ENCODE measurements at places on chromosomes 2 and 18.

- DNase-seq, result no peak
Observed at GRCh38 chr18:68429841-68430240, 285.1 kb downstream of the TMX3 start.

- no peak for DNase-seq
Observed at GRCh38 chr2:167942366-167943081, 304.9 kb downstream of the STK39 start.

DNA sequence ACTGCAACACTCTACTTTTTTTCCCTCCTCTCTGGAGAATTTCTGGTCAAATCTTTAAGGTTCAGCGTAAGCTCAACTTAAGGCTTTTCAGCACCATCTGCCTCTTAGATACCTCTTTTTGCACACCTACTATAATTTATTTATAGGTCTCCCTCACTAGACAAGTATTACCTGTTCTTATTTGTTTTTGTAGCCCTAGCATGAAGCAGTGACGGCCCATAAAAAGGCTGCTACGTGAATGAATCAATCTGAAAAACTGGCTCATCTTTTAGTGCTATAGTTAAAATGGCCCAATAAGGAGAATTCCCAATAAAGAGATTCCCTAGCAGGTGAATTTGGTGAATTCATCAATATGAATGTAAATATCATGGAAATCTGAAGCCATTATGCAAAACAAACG is 6.5 kb downstream of the RNF149 start:
- DNase-seq, result no peak

DNA sequence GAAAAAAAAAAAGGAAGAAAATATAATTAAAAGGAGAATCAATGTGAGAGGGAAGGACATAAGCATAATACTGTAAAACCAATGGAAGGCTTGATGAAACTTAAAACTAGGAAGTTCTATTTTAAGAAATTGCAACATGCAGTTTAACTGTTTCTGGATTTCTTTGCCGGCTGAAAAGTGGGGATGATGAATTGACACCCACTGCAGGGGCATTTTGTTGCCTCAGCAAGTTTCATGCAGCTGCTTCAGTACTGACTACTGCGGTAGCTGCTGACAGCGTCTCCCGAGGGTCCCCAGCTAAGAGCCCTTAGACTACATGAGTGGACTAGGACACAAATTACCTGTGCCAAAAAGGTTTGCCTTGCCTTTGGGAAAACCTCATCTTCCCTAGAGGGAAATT is 69.2 kb downstream of the B3GNT2 start:
- no peak for DNase-seq

DNA sequence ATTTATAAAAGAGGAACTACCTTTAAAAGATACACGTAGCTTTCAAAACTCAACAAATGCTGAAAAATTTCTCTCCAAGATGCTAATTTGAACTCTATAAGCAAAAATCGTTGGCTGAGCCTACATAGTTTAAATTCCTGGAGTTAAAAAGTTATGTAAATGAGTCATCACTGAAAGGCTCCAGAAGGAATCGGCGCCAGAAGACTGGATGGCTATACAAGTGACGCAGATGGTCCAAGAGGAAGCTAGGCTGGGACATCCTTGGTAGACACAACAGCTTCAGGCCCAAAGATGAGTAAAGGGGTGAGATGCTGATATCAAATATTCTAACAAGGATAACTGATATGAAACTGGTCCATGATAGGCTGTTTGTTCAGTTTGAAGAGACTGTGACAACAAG is 22.8 kb upstream of the DNAH6 start:
- DNase-seq, result no peak

DNA sequence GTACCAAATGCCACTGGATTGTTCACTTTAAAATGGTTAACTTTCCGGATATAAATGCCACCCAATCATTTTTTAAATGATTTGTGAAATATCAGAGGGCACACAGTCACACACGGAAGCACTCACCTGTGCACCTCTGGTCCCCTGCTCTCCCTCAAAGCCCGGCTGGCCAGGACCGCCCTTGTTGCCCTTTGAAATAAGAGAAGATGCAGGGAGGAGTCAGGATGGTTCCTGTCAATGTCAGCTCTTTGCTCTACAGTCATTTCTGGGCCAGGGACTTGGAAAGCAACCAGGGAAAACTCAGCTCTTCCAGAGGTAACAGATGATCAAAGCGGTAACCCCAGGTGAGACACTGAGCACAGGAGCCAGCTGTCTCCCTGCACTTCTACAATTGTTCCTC is 60.7 kb downstream of the COL6A3 start:
- no peak for DNase-seq

DNA sequence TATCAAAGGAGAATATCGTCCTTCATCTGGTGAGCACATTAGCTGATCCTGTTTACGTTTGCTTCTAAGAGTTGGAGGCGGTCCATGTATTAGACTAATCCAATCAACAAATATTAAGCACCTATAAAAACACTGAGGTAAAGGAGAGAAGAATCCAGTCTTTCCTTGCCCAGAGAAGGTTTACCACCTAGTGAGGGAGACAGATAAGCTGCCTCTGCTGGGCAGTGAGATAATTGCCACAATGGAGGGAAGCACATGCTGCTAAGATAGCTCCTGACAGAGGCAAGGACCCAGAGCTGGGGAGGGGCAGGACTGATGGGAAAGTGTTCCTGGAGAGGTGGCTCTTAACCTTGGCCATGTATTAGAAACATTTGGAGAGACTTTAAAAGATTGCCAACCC is 36.7 kb upstream of the ST8SIA5 start:
- DNase-seq, result no peak

DNA sequence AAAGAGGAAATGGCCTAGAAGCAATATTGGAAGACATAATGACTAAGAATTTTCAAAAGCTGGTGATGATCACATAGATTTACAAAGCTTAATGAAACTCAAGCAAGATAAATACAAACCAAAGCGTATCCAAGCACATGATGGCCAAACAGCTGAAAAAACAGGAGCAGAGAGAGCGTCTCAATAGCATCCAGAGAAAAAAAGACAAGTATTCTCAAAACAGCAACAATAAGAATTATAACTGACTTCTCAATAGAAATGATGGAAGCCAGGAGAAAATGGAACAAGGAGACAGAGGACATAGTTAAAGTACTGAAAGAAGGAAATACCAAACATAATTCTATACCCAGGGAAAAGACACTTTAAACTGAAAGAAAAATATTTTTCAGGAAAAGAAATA is 437.2 kb upstream of the TNP1 start:
- DNase-seq, result no peak

DNA sequence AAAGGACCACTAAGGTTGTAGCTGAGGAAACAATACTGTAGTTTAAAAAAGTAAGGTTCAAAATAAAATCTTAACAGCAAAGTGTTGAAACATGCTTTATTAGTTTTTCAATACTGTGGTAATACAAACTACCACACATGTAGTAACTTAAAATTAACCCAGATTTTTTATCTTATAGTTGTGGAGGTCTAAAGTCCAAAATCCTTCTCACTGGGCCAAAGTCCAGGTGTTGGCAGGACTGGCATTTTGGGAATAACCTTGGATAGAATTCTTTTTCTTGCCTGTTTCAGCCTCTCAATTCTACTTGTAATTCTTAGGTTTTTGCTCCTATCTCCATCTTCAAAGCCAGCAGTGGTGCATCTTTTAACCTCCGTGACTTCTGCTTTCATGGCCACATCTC is 942.0 kb downstream of the TSN start:
- no peak for DNase-seq

GRCh38 chr2:186610785-186611184 is 20.9 kb downstream of the ITGAV start:
- no peak for DNase-seq

- DNase-seq, result no peak
Observed at GRCh38 chr18:46748466-46748865, 8.4 kb downstream of the ST8SIA5 start.

DNA sequence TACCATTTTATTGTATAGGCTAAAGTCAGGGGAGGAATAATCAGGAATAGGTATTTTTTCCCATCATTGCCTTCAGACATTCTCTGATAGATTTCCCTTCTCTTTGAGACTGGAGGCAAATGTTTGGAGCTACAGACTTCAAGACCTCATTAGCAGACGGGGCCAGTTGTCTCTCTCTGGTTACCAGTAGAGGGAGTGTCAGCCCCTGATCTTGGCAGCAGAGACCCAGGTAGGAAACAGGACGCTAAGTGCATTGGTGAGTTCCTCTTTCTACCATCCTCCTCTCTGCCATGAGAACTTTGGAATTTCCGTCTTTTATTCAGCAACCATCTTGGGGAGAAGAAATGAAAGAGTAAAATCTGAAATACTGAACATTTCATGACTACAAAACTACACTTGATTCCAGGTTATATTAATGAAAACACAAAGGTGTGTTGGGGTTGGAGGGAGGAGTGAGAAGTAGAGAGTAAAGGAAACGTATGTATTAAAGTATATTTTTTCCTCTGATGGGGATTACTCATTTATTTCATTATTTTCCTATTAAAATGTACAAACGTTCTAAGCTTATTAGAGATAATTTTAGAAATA is 186.2 kb upstream of the GCFC2 start:
- peak; percentile 33 for DNase-seq

DNA sequence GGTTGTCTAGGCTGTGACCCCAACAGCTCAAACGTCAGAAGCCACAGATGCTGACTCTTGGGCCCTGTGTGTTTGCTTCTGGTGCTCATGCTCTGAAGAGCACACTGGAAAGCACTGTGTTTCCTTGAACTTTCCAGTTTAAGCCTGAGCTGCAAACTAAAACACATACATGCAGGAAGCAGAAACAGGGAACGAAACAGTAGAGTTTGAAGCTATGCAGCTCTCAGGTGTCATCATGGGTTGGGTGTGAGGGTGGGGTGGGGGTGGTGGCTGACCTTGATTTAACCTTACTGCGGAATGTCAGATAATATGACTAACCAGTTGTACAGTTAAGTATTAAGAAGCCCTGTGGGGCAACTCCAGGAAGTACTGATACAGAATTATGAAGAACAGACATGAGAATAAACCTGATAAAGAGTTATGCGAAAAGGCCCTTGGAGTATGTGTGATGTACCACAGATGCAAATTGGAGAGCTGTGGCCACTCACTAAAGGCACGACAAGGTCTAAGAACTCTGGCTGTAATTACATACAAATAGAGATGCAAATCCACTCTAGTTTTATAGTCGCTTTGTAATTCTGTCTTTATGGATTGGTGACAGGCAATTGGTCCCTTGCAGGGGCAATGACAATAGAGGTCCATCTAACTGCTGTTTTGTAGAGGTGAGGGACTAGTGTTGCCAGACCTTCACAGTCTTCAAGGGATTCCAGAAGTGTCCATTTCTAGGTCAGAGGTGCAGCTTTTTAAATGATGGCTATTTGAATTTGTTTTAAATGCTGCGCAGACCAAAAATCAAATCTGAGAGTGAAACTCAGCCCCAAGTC is 273.1 kb downstream of the NAPG start:
- no peak for DNase-seq

GRCh38 chr2:223060201-223060825 is 8.3 kb downstream of the KCNE4 start:
- no peak for DNase-seq

DNA sequence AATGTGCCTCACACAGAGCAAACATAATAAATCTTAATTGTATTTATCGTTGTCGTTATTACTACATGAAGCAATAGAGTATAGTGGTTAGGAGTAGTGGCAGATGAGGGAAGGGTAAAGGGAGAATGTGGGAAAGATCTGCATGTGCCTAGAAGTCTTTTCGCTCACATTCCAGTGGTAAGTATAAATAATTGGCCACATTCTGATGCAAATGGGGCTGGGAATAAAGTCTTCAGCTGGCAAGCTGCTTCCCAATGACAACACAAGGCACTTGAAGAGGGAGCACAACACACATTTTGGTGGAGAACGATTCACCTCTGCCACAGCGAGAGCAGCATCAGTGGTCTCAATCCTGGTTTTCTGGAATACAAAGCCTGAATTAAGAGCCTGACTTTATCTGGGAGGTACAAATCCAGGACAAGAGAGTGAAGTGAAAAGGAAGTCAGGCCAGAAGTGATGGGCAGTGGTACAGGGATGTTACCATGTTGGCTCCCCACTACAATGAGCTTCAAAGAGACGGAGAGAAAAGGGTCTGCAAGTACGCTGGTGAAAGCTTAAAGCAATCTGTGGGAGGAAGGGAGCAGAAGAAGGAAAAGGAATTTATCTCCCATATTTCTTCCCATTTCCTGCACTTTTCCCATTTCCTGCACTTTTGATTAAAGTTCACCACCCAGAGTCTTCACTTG is 112.3 kb downstream of the ARHGAP15 start:
- DNase-seq, result no peak

DNA sequence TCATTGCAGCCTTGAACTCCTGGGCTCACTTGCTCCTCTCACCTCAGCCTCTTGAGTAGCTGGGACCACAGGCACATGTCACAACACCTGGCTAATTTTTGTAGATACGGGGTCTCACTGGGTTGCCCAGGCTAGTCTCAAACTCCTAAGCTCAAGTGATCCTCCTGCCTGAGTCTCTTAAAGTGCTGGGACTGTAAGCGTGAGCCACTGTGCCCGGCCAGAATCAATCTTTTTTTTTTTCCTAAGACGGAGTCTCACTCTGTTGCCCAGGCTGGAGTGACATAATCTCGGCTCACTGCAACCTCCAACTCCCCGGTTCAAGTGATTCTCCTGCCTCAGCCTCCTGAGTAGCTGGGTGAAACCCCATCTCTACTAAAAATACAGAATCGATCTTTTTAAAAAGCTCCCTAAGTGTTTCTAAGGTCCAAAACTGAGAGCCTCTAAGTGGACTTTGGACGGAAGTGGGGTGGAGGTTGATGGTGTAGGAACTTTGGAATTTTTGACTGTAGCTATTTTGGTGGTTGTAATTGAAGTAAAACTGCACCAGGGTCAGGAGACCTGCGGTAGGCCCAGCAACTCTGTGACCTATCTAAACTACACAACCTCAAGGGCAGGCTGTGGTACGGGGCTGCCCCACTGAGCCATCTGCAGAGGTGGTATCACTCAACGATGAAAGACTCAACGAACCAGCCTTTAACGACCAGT is 82.9 kb downstream of the POLR1A start:
- DNase-seq, result no peak

- DNase-seq, result no peak
Observed at GRCh38 chr2:179726461-179727180, 134.8 kb downstream of the ZNF385B start.

DNA sequence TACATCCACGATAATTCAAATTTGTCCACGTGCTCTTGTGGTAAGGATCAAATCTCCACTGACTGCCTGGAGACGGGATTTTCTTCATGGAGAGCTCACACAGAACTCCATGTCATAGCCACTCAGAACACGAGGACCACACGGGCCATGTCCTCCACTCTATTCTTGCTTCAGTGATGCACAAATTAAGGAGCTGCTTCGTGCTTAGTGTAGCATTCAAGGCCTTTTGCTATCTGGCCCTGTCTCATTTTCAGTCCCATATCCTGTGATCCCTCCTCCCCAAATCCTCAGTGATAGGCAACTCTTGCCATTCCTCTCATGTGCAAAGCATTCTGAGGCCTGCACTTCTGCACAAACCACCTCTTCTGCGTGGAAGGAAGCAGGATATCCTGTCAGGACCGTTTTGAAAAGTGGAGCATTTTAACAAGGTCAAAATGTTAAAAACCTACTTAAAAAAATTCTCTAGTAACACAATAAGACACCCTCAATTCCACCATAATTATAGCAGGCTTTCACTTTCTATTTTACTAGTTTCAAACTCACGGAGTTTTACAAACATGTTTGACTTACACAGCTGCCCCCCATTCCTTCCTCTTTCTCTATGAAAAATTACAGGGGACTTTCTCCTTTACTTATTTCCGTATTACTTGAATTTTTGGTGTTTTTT is 35.2 kb downstream of the ST3GAL5 start:
- no peak for DNase-seq
